ENCODE measurements at places on chromosomes 11 and 22.

DNA sequence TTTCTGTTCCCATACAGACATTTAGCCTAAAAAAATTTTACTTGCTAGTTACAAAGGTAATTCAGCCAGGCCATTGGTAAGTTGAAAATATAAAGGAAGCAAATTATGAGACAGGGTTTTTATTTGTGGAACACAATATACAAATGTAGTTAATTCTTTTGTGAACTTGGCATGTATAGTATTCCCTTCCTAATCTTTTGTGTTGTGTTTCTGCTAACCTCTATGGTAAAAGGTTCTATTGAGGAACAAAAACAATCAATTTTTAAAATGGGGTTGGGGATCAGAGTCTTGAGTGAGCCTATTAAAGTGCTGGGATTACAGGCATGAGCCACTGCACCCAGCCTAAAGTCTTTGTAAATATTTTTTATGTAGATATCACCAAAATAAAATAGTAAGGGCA, 14.1 kb downstream of the SWAP70 start:
- H3K4me1 ChIP-seq = peaks cover 2% of the 10 kb centered on the region
- H3K27ac ChIP-seq = no peak overlapping the region
- no peaks in the 10 kb centered on the region for H3K27me3 ChIP-seq

GRCh38 chr11:69521457-69521856, 40.0 kb downstream of the LINC01488 start:
- no peak for DNase-seq
- H3K27me3 ChIP-seq = no peaks in the 10 kb centered on the region
- H3K27ac ChIP-seq = no peak overlapping the region

GRCh38 chr22:35206889-35207288, 50.4 kb upstream of the HMGXB4 start:
- no peak overlapping the region for H3K4me3 ChIP-seq
- H3K27ac ChIP-seq = no peak overlapping the region
- DNase-seq = no peak
- no peaks in the 10 kb centered on the region for H3K36me3 ChIP-seq
- no peaks in the 10 kb centered on the region for H3K27me3 ChIP-seq
- no peaks in the 10 kb centered on the region for H3K4me1 ChIP-seq

DNA sequence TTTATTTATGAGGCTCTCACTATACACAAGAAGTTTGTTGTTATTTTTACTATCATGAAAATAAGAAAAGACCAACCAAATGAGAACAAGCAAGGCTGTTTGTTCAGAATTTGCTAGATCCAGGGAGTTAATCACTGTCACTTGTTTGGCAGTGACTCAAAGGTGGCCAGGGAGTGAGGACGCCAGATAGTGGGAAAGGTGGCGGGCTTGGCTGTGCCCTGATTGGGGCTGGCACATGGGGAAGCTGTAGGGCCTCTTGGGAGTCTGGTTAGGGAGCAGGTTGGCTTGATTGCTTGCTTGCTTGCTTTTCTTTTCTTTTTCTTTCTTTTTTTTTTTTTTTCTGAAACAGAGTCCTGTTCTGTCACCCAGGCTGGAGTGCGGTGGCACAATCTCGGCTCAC, 53.1 kb upstream of the SLC22A12 start:
- H3K4me3 ChIP-seq = no peak overlapping the region
- no peaks in the 10 kb centered on the region for H3K27me3 ChIP-seq
- H3K4me1 ChIP-seq = no peaks in the 10 kb centered on the region
- no peak for DNase-seq
- no peak overlapping the region for H3K27ac ChIP-seq
- no peaks in the 10 kb centered on the region for H3K36me3 ChIP-seq

DNA sequence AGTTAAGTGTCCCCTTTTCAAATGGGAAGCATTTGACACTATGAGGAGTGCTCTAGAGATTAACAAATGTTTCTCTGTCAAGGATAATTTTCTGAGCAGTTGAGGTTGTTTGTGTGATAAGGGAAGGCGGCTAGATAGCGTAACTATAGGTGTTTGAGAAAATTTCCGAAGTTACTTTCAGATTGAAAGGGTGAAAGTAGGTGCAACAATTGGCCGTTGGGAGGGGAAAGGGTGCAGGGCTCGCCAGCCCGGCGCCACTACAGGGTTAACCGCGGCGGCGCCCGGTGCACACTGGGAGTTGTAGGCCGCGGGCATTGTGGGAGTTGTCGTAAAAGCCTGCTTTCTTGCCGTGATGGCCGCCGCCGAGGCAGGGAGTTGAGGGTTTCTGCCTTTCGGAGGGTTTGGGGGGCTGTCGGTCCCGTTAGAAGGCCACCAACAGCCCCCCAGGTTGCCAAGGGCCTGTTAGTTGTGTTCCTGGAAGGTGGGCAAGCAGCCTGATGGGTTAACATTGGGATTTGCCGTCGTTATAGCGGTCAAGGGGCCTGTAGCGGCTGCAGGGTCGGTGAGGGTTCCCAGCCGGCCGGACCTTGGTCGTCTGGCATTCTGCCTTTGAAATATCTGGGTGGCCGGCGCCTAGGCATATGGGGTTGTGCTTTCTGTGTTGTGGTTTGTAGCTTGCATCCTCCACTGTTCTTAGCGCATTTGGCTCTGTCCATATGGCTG, 36.5 kb upstream of the HSD17B12 start:
- no peaks in the 10 kb centered on the region for H3K27me3 ChIP-seq
- H3K36me3 ChIP-seq = no peaks in the 10 kb centered on the region
- DNase-seq = peak; percentile 84
- peaks cover 5% of the 10 kb centered on the region for H3K4me1 ChIP-seq
- peak overlapping the region; percentile 51 for H3K27ac ChIP-seq

GRCh38 chr11:765025-765801, 12.1 kb downstream of the GATD1 start:
- H3K36me3 ChIP-seq = no peaks in the 10 kb centered on the region
- H3K4me1 ChIP-seq = no peaks in the 10 kb centered on the region
- no peak for DNase-seq
- H3K27me3 ChIP-seq = no peaks in the 10 kb centered on the region
- H3K4me3 ChIP-seq = no peak overlapping the region
- H3K27ac ChIP-seq = no peak overlapping the region

DNA sequence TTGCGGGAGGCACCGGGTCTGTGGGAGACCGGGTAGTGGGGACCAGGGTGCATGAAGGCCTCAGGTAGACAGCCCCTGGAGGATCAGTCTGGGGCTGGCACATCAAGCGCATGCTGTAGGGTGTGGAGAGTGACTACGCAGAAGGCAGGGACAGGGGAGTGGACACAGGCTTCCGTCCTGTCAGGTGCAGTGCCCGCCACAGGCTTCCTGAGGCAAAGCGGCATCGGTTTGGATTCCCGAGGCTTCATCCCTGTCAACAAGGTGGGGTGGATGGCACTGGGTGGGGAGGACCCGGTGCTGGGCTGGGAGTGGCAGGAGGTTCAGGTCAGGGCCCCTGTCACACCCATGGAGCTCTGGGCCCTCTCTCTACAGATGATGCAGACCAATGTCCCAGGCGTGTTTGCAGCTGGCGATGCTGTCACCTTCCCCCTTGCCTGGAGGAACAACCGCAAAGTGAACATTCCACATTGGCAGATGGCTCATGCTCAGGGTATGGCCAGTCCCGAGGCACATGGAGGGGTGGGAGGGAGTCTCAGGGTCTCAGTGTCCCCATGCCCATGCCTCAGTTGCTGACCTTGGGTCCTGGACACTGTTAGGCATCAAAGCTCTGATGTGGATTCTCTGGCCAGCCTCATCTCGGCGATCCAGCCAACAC, 4.5 kb upstream of the LZTR1 start:
- DNase-seq = no peak
- no peak overlapping the region for H3K4me3 ChIP-seq
- no peaks in the 10 kb centered on the region for H3K27me3 ChIP-seq
- H3K4me1 ChIP-seq = peaks cover 10% of the 10 kb centered on the region

GRCh38 chr11:64285885-64286800, 495 bp downstream of the GPR137 start:
- peak; percentile 42 for DNase-seq
- H3K4me1 ChIP-seq = peaks cover 11% of the 10 kb centered on the region
- no peaks in the 10 kb centered on the region for H3K36me3 ChIP-seq
- peak overlapping the region; percentile 96 for H3K27ac ChIP-seq
- H3K4me3 ChIP-seq = peak overlapping the region; percentile 82

DNA sequence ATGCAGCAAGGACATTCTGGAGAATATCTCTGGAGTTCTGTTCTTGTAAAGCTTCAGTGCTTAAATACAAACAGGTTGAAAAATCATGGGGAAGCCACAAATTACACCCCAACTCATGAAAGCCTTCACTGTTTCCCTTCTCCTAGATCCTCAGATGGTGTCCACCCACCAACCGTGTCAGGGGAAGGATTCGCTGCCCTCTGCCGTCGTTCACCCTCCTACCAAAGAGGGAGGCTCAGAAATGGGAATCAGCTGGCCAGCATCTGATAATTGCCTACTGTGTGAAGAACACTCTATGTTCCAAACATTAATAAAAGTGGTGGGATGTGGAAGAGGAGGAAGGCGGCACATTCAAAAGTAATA, 7.4 kb upstream of the HEPACAM start:
- no peak overlapping the region for H3K4me3 ChIP-seq
- no peaks in the 10 kb centered on the region for H3K27me3 ChIP-seq
- H3K27ac ChIP-seq = no peak overlapping the region

DNA sequence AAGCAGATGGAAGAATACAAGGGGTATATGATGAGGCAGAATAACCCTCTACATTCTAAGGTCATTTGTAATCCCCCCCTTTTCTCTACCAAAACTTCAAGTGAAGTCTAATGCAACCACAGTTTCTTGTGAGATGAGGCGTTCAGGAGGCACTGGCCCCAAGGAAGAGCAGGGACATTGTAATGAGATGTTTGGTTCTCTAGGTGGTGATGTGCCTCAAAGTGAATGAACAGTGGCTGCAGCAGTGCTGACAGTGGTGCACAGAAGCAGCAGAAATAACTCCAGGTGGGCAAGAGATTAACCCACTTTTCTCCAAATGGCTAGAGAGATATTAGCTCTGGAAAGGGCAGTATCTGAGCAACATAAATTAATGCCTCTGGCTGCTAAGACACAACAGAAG, 33.8 kb downstream of the PDGFD start:
- no peak for DNase-seq
- no peaks in the 10 kb centered on the region for H3K36me3 ChIP-seq
- no peak overlapping the region for H3K27ac ChIP-seq
- H3K27me3 ChIP-seq = no peaks in the 10 kb centered on the region
- no peak overlapping the region for H3K4me3 ChIP-seq

- no peak for DNase-seq
- H3K27ac ChIP-seq = no peak overlapping the region
- no peak overlapping the region for H3K4me3 ChIP-seq
These were observed 6.5 kb upstream of the ELFN2 start for GRCh38 chr22:37433786-37434185.

GRCh38 chr22:32751065-32751767, 50.3 kb upstream of the TIMP3 start:
- no peak overlapping the region for H3K4me3 ChIP-seq
- no peak overlapping the region for H3K27ac ChIP-seq
- DNase-seq = no peak
- H3K36me3 ChIP-seq = no peaks in the 10 kb centered on the region
- no peaks in the 10 kb centered on the region for H3K4me1 ChIP-seq

GRCh38 chr11:128936606-128937251, 5.9 kb downstream of the TP53AIP1 start:
- no peaks in the 10 kb centered on the region for H3K4me1 ChIP-seq
- H3K27me3 ChIP-seq = no peaks in the 10 kb centered on the region
- H3K36me3 ChIP-seq = no peaks in the 10 kb centered on the region
- H3K4me3 ChIP-seq = no peak overlapping the region
- DNase-seq = no peak

DNA sequence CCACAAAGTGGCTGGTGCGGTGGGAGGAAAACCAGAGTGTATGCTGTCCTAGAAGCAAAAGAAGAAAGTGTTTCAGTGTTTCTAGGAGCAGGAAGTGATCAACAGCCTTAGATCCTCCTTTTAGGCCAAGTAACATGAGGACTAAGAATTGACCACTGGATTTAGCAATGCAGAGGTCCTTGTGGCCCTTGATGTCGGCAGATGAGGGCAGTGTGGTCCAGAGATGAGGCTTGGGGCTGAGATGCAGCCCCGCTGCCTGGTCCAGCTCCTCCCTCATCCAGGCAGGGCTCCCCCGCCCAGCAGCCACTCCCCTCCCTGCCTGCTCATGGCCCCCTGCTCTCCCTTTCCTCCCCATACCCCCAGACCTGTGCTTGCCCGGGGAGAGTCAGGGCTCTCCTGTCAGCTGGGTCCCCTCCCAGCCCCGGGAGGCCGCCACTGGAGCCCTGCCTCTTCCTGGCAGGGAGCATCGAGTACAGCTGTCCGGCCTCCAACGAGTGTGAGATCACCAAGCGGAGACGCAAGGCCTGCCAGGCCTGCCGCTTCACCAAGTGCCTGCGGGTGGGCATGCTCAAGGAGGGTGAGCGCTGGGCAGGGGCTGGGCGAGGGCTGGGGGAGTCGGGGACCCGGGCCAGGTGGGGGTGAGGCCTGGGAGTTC, 3.7 kb downstream of the TRMT112 start:
- H3K27me3 ChIP-seq = no peaks in the 10 kb centered on the region
- DNase-seq = peak; percentile 67
- no peak overlapping the region for H3K4me3 ChIP-seq
- no peak overlapping the region for H3K27ac ChIP-seq
- H3K4me1 ChIP-seq = peaks cover 2% of the 10 kb centered on the region
- H3K36me3 ChIP-seq = no peaks in the 10 kb centered on the region

DNA sequence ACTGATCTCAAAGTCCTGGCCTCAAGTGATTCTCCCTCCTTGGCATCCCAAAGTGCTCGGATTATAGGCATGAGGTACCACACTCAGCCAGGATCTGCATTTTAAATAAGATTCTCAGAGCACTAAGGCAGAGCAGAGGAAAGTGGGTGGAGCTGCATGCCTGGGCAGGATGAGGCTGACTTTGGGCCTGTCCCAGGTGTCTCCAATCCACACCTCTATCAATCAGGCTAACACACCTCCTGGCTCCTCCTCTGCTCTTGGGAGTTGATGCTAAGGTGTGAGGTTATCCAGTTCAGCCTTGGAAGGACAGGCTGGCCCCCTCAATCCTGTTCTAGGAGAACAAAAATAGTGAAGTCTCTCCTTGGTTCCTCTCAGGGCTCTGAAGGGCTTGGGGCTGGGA, 30.2 kb upstream of the P2RY2 start:
- no peaks in the 10 kb centered on the region for H3K36me3 ChIP-seq
- H3K4me1 ChIP-seq = peaks cover 12% of the 10 kb centered on the region
- H3K27me3 ChIP-seq = no peaks in the 10 kb centered on the region
- H3K4me3 ChIP-seq = no peak overlapping the region
- no peak for DNase-seq

GRCh38 chr11:11608783-11609232, 13.0 kb downstream of the GALNT18 start:
- DNase-seq = no peak
- H3K4me3 ChIP-seq = no peak overlapping the region
- H3K36me3 ChIP-seq = no peaks in the 10 kb centered on the region
- H3K27ac ChIP-seq = no peak overlapping the region

GRCh38 chr11:212150-213100, 4.9 kb downstream of the RIC8A start:
- no peak overlapping the region for H3K27ac ChIP-seq
- H3K36me3 ChIP-seq = no peaks in the 10 kb centered on the region
- H3K4me1 ChIP-seq = peaks cover 4% of the 10 kb centered on the region
- no peak overlapping the region for H3K4me3 ChIP-seq

DNA sequence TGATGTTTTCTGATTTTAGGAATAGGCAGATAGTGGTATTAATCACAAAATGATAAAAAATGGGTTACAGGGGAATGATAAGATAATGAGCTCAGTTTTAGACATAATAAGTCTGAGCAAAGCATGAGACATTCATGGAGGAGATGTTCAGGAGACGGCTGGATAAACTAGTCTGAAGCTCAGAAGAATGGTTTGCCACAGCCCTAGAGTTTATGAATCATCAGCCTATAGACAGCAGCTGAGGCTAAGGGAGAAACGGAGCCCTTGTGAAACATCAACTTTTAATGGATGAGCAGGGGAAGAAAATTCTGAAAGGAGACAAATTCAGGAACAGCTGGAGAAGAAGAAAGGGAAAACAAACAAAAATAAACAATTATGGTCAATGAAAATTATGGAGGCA, 87.2 kb downstream of the RELT start:
- H3K4me1 ChIP-seq = peaks cover 1% of the 10 kb centered on the region
- no peaks in the 10 kb centered on the region for H3K36me3 ChIP-seq

Measured in ovary (tissue), 10 donors.